ENCODE measurements at places on chromosomes 4 and X.

DNA sequence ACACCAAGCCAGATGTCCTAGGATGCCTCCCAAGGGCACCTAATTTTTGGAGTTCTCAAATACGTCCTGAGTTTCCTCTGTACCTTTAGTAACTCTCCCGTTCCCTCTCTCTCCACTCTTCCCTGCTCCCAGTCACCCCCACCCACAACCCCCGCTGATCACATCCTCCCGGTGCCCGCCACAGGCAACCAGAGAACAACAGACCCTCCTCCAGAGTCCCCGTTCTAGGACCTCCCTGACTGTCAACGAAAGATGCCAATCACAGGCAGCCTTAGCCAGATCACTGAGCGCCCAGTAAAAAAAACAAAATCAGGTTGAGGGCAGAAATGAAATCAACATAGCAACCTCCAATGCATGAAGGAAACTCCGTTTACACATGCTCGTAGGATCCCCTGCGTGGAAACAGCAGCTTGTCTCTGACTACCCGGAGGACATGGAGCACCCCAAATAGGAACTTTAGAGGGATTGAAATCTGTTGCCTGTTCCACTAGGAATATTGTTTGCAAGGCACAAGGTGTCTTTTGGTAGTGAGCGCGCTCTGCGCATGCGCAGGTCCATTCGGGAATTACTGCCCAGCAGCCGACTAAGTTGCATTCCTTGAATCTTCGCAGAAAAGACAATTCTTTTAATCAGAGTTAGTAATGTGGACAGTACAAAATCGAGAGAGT lies at the start of gene GABRB1:
TSS of gene GABRB1 (plus strand) at position 557 of the 668 bp plus-strand sequence.
- peak; percentile 9 for DNase-seq

DNA sequence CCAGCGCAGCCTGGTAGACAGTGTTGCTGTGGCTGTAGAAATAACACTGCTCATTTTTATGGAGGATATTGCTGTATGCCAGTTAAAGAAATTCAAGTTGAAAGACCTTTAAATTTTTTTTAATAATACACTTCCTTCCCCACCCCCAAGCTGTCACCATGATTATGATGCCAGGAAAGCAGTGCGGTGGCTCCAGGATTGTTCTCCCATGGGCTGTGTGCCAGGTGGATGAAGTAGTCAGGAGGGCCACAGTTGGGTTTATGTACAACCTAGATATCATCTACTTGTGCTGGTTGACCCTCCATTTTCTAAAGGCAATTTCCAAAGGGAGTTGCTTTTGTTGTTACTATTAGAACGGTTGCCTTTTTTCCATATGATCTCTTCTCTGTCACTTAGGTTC lies 136.6 kb downstream of the AFF1 start:
- no peak for DNase-seq

DNA sequence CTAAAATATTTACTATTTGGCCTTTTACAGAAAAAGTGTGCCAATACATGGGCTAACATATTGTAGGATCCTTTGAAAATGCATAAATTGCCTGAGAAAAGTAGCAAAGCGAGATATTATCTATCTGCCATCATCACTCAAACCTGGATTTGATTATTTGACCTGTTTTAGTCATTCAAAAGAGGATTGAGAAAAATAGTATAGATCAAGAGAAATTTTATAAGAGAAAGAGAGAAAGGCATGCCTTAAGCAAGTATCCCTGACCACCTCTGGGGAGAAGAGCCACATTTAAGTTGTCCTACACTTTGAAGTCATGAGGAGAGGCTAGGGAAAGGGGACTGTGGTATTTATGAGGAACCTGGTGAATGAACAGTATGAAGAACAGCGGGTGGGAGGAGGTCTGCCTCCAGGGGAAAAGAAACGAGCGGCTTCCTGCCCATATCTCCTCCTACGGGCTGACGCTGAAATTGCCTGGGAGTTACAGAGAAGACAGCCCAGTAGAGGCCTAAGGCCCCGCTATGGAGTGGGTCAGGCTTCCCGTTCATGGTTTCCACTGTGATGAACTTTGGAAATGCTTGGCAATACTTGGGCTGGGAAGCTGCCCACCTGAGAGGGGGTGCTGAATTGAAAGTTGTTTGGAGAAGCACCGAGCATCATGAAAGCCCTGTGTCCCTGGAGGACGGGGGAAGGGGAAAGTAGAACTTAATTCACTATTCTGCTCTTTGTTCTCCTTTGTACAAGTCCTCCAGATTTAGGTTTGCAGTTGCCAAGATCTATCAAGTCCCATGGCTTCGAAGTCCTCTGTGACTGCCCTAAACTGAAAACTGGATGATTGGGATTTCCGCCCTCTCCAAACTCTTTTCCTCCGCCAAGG lies 106.9 kb upstream of the ACSL4 start:
- no peak for DNase-seq

DNA sequence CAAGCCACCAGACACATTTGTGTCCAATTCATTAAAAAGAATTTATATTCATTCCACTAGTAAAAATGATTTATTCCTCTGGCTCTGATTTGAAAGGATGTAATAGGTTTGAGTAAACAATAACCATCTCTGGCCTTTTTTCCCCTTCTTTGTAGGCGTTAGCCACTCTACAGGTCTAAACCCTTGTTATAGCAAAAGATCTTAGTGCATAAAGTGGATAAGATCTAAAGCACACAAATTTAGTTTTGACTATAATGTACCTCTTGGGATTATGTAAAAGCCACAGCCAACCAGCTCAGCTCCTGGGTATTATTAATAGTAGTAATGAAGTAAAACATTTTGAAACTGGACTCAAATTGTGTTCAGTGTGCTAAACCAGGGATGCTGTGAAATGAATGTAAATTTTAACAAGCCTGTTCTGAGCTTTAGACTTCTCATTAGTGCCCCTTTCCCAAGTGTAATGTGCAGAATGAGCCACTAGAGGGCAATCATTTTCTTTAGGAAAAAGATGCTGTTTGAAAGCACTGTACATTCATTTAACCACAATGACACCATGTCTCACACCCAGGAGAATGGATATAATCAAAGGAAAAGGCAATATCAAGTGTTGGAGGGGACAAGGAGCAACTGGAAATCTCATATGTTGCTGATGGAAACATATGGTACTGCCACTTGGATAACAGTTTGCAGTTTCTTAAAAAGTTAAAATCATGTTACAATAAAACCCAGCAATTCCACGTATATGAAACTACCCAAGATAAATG lies 69.7 kb downstream of the KLHL8 start:
- peak; percentile 55 for DNase-seq
